Suprapubic skin (tissue), 4 donors: ENCODE measurements at places on chromosomes 5 and 9.

DNA sequence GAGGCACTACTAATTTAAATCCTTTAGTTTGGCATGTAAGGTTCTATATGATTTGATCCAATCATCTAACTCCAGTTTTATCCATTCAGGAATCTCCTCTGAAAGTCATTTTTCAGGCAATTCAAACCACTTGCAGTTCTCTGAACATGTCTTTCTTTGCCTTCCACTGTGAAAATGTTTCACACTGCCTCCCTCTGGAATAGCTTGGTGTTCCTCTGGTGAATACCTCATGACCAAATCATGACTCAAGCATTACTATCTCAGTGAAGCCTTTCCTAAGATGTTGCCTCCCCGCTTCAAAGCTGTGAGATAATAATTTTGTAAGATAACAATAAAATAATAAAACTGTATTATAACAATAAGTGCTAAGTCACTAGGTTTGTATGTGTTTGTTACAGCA lies 981.1 kb downstream of the DTWD2 start:
- no peak for DNase-seq

GRCh38 chr5:161403996-161404395 lies 142.5 kb downstream of the GABRB2 start:
- DNase-seq: no peak

DNA sequence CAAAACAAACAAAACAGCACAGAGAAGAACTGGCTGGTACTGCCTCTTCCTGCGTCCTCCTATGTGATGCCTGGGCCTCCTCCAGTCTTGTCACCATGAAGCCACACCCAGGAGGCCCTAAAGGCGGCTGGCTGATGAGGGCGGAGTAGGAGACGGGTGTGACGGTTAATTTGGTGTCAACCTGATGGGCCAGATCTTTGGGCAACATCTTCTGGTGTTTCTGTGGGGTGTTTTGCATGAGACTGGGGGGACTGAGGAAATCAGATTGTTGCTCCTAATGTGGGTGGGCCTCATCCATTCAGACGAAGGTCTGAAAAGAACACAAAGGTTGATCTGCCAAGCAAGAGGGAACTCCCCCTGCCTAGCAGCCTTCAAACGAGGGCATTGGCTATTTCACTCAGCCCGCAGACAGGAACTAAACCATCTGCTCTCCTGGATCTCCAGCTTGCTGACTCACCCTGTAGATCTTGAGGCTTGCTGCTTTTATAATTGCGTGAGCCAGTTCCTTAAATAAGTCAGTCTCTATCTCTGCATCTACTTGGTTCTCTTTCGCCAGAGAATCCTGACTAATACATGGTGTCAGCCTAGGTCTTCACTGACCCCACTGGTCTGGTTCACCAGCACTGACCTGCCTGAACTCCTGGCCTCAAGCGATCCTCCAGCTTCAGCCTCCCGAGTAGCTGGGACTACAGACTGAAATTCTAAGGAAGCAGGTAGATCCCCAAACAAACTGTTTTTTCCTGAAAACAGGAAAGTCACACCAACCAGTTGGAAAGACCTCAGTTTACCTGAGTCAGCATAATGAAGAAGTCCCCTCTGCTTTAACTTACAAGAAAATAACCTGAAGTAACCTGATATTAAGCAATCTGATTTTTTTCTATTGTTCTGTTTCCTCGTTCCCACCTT lies 12.8 kb upstream of the ZFP62 start:
- no peak for DNase-seq

- no peak for DNase-seq
Measured at GRCh38 chr9:13860946-13861640, 452.8 kb downstream of the NFIB start.

- DNase-seq: no peak
Measured at GRCh38 chr5:164372892-164373291, 867.5 kb downstream of the MAT2B start.

DNA sequence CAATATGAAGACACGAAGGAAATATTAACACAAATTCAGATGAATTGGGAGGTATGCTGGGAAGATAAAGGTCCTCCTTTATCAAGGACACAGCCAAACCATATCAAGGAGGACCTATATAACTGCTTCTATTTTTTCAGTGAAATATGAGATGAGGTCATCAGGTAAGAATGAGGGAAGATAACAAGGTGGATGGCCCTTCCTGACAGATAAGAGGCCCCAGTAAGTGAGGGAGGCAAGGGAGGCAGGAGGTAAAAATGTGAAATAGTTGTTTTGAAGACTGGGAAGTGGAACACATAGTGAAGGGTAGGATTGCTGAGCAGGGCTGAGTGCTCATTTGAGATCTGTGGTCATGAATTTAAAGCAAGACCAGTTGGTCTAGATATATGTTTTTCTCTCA lies 60.0 kb upstream of the FOXE1 start:
- DNase-seq: no peak

GRCh38 chr9:109033941-109034700 lies 20.8 kb upstream of the CTNNAL1 start:
- DNase-seq: no peak

GRCh38 chr5:30959238-30959637 lies 234.2 kb upstream of the CDH6 start:
- DNase-seq: no peak

DNA sequence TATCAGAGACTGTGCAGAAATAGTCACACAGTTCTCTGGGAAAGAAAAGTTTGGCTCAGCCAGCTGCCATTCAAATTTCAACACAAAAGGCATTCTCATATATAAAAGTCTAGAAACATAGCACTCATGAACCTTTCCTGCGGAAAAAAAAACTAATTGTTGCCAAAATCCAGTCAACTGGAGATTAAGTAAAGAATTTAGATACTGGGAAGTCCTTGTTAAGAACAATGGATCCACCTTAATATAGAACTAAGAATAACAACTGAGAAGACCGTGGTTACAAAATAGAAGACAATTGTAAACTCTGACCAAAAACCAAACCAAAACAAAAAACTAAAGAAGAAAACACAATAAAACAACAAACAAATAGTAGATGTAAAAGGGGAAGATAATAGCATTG lies 238.8 kb upstream of the PCSK5 start:
- no peak for DNase-seq

- no peak for DNase-seq
Measured at GRCh38 chr5:142611154-142611553, 74.7 kb downstream of the FGF1 start.

GRCh38 chr5:110414360-110414759 lies 312.1 kb downstream of the TMEM232 start:
- no peak for DNase-seq

GRCh38 chr5:157303667-157304327 lies 37.9 kb downstream of the CYFIP2 start:
- no peak for DNase-seq

- DNase-seq: no peak
Measured at GRCh38 chr5:18074961-18075360, 440.7 kb downstream of the TAF11L14 start.
